A172 (cell line): ENCODE measurements at places on chromosomes 5 and 9.

DNA sequence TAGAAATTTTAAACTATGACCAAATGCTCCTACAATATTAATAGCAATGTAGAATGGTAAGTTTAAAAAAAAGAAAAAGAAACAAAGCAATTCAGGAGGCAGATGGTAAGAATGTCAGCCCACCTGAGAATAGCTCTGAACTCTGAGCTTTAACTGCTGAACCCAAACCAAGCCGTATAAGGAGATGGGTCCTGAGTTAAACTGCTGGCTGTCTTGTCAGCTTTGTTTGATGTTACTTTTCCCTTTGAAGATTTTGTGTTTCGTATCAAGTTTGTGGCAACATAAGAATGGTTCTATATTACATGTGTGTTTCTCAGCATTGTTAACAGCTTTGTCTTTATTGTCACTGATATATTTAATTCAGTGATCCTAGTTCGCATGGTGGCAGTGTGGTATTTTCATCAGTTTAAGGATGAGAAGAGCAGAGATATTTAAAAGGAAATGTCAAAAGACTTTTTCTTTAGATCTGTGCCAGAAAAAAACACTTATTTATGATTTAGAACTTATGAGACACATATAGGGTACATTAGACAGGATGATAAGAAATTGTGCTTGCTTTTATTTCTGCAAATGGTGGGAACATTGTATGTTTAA lies 390.1 kb downstream of the CCDC171 start:
- DNase-seq, result no peak

DNA sequence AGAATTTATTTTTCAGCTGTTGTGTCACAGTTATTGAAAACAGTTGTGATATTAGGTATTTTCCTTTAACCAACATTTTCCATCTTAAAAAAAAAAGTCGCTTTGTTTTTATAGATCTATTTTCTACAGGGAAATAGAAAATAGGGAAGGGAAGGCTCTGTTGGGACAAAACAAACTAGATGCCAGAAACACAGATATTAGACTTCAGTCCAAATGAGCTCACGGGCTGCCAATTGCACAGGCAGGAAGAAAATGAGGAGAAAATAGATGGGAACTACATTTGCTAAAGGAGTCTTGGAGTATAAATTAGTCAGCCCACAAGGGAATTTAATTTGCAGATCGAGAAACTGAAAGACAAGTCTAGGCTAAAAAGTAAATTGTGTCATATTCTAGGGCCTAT lies 21.4 kb upstream of the ISOC1 start:
- DNase-seq, result no peak

GRCh38 chr5:62376064-62376463 lies 27.6 kb downstream of the DIMT1 start:
- DNase-seq, result peak; percentile 64

DNA sequence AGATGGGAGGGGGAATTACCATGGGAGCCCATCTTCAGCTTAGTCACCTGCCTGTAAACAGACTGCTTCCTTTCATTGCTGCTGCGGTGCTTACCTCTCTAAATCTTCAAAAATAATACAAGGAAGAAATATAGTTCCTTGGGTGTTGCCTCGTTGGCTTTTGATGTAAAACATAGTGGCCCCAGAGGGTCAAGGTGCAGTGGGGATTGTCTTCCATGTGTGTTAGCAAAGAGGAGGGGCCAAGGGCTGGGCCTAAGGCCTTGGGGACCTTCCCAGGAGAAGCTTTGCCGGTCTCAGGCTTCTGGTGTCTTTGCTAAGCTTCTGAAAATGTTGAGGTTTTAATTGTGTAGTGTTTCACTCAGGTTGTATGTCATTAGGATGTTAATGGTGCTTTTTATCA lies 90.0 kb downstream of the PDE8B start:
- no peak for DNase-seq

DNA sequence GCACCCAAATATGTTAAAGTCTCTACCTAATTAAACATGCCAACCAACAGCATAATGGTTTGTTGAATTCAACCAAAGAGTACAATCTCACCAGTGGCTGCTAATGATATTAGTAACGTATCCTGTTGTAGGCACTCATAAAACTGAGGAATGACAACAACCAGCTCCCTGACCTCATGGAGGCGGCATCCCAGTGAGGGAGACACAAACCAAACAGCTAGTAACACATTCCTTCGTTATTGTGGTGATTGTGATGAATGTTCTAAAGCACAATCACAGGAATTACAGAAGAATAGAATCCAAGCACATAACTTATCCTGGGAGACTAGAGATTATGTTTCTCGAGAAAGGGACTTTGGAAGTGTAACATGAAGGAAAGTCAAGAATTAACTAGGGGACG lies 224.6 kb downstream of the CTNND2 start:
- no peak for DNase-seq
